ENCODE measurements at places on chromosomes 2 and 18. TPM values are rescaled to one million over a fixed set of nuclear protein-coding genes. Genes with fewer than 3 reads are reported as not detected.

DNA sequence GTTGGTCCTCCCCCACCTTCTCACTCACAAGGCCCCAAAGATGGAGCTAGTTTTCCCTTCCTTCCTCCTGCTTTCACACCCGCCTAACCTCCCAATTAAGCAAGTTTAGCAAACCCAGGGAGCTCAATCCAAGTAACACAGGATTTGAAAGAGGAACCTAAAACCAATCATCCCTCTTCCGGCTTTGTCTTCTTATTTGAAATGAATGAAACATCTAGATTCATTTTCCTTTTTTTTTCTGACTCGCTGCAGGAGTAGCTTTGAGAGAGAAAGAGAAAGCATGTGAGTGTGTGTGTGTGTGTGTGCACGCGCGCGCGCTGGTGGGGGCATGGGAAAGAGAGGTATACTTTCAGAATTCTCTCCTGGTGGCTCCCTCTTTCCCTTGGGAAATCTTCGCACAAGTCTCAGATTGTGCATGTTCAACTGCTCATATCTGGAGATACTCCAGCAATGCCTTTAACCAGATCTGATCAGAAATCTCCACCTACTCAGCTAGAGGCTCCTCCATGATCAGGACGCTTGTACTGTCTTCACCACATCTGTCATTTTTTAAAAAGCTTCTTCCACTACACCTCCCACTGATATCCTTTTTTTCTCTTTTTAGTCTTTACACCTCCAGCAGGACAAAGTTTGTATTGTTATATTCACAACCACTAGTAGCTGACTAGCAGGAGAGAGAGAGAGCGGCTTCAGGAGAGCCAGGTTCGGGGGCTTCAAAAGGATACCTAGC lies 1.7 kb downstream of the SLC8A1 start:
- H3K4me1 ChIP-seq = no peaks in the 10 kb centered on the region
- no peaks in the 10 kb centered on the region for H3K36me3 ChIP-seq
- no peak overlapping the region for H3K27ac ChIP-seq
- no peak overlapping the region for H3K4me3 ChIP-seq
- H3K27me3 ChIP-seq = no peaks in the 10 kb centered on the region
- no peak for DNase-seq

DNA sequence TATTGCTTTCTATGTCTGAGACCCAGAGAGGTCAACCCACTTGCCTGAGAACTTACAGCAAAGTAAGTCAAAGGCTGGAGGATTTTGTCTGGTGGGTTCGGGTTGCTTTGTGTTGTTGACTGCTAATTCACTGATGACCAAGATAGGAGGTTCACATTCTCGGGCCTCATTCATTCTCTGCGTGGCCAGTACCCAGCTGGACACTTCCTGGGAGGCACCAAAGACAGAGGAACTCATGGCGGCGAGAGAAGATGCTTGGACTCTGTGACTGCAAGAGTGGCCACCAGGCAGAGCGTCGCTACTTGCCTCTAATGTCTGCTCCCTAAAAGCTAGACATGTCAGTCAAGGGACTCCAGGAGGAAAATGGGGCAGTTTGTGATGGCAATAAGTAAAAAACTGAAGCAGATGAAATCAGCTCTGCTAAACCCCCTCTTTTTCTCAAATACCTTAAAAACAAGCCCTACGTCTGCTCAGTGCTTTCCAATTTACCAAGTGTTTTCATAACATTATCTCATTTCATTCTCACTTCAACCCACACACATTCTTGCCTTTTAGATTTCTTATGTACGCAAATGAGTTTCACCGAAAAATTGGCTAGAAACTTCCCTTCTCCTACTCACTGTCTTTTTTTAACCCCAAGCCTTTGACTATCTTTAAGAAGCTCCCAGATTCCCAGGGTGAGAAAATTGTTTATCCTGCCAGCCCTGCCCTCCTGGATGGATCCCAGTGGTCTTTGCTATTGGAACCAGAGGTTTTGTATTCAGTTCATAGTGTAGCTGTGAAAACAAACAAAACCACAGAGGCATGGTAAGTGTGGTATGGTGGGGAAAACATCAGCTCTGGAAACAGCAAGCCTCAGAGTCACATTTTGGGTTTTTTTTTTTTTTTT lies 4.9 kb upstream of the LBH start:
- no peaks in the 10 kb centered on the region for H3K27me3 ChIP-seq
- H3K4me3 ChIP-seq = no peak overlapping the region
- H3K27ac ChIP-seq = peak overlapping the region; percentile 64
- no peaks in the 10 kb centered on the region for H3K4me1 ChIP-seq

- no peak overlapping the region for H3K4me3 ChIP-seq
- no peaks in the 10 kb centered on the region for H3K4me1 ChIP-seq
- H3K27me3 ChIP-seq = no peaks in the 10 kb centered on the region
- no peaks in the 10 kb centered on the region for H3K36me3 ChIP-seq
- H3K27ac ChIP-seq = no peak overlapping the region
Measured at GRCh38 chr2:210963386-210963785, 407.0 kb downstream of the CPS1 start.

DNA sequence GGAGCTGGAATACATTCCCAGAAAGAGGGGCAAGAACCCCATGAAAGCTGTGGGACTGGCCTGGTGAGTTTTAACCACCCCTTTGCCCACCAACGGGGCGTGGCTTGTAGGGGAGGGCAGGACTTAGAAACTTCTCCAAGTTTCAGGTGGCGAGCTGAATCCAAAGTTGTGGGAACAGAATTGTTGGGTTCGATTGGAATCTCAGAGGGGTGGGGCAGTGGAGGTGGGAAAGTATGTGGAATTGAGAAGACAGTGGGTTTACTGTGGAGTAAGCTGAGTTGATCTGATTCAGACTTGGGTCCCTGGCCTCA lies 1.1 kb downstream of the PNKD start:
- peak overlapping the region; percentile 71 for H3K27ac ChIP-seq
- peaks cover 24% of the 10 kb centered on the region for H3K4me1 ChIP-seq
- no peaks in the 10 kb centered on the region for H3K27me3 ChIP-seq
- no peak overlapping the region for H3K4me3 ChIP-seq
- DNase-seq = peak; percentile 67

DNA sequence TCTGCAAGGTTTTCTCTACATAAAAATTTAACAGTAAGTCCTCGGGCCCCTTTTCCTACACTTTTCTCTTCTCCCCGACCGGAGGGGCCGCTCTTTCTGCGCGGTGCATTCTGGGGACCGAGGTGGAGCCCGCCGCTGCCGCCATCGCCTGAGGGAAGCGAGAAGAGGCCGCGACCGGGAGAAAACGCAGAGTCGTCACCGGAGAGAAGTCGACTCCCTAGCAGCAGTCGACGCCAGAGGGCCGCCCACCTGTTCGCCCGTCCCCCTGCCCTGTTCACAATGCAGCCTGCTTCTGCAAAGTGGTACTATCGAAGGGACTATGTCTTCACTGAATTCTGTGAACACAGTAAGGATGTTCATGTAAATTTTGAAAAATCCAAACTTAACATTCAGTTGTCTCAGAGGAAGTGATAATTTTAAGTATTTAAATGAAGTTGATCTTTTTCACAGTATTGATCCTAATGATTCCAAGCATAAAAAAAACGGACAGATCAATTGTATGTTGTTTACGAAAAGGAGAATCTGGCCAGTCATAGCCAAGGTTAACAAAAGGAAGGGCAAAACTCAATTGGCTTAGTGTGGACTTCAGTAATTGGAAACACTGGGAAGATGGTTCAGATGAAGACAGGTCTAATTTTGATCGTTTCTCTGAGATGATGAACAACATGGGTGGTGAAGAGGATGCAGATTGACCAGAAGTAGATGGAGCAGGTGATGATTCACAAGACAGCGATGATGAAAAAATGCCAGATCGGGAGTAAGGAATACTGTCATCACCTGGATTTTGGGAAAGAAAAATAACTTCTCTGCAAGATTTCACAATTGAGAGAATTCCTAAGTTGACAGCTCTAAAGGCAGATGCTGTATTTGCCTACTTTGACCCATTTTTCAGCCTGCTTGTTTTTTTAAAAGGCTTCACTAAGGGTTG lies 55.8 kb downstream of the ASXL2 start:
- no peak overlapping the region for H3K27ac ChIP-seq
- no peaks in the 10 kb centered on the region for H3K4me1 ChIP-seq
- DNase-seq = peak; percentile 7
- peak overlapping the region; percentile 16 for H3K4me3 ChIP-seq

DNA sequence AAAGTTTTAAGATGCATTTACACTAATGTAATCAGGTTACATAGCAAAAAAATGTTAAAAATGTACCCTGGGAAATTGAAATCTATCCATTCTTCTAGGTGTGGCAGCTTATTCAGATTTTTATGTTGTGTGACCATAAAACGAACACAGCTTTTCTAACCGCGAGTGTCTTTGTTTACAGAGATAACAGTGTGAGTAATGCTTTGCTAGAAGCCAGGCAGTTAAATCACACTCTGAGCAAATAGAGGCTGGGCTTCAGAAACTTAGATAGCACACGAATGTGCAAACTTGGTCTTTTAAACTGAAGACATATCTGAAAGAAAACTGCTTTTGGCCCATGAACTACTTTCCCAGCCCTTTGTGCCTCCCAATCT lies 116.1 kb downstream of the SPTBN1 start:
- no peak for DNase-seq
- no peaks in the 10 kb centered on the region for H3K27me3 ChIP-seq
- H3K36me3 ChIP-seq = no peaks in the 10 kb centered on the region
- peaks cover 97% of the 10 kb centered on the region for H3K4me1 ChIP-seq
- H3K4me3 ChIP-seq = no peak overlapping the region
- H3K27ac ChIP-seq = peak overlapping the region; percentile 59

- no peaks in the 10 kb centered on the region for H3K36me3 ChIP-seq
- H3K27me3 ChIP-seq = no peaks in the 10 kb centered on the region
- H3K4me3 ChIP-seq = no peak overlapping the region
Measured at GRCh38 chr2:26451700-26452099, 26.2 kb downstream of the OTOF start.

Gene CCL20
- 4.6 TPM for total RNA-seq

Gene NEU4
- total RNA-seq = not detected

- no peaks in the 10 kb centered on the region for H3K27me3 ChIP-seq
- peaks cover 48% of the 10 kb centered on the region for H3K4me1 ChIP-seq
- peak overlapping the region; percentile 44 for H3K27ac ChIP-seq
- H3K36me3 ChIP-seq = no peaks in the 10 kb centered on the region
- no peak for DNase-seq
- no peak overlapping the region for H3K4me3 ChIP-seq
Measured at GRCh38 chr2:54579682-54580620, 123.8 kb downstream of the SPTBN1 start.

Gene CYRIA
- 4.5 TPM for total RNA-seq

- no peak overlapping the region for H3K4me3 ChIP-seq
- no peak for DNase-seq
- H3K36me3 ChIP-seq = no peaks in the 10 kb centered on the region
- no peak overlapping the region for H3K27ac ChIP-seq
- H3K27me3 ChIP-seq = no peaks in the 10 kb centered on the region
- no peaks in the 10 kb centered on the region for H3K4me1 ChIP-seq
Measured at GRCh38 chr2:172833898-172834297, 98.3 kb downstream of the RAPGEF4 start.

Gene RNF152
- 5.1 TPM for total RNA-seq

Gene IKZF2
- total RNA-seq = 3.4 TPM

DNA sequence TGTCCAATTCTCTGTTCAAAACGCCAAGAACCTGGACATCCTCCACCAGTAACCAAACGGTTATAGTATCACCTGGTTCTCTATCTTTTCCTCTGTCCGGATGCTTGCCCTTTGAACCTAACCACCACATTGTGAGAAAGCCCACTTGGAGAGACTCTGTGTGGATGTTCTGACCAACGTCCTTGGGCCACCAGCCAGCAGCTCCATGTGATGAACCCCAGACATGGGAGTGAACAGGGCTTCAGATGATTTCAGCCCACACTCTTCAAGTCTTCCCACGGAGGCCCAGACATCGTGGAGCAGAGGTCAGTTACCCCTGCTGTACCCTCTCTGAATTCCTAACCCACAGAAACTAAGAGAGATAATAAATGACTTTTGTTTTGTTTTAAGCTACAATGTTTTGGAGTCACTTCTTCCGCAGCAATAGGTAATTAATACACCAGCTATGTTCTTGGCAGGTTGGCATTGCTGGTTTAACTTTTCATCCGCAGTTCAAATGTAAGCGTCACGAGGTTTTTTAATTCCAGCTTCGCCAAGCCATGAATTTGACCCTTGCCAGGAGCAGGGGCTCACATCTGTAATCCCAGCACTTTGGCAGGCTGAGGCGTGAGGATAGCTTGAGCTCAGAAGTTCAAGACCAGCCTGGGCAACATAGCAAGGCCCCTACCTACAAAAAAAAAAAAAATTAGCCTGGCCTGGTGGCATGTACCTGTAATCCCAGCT lies 36.1 kb upstream of the ZNF532 start:
- no peaks in the 10 kb centered on the region for H3K4me1 ChIP-seq
- H3K27ac ChIP-seq = no peak overlapping the region
- no peak for DNase-seq
- no peaks in the 10 kb centered on the region for H3K36me3 ChIP-seq

Gene EVA1A
- 16.1 TPM for total RNA-seq

Gene ST6GAL2
- total RNA-seq = 1.0 TPM

DNA sequence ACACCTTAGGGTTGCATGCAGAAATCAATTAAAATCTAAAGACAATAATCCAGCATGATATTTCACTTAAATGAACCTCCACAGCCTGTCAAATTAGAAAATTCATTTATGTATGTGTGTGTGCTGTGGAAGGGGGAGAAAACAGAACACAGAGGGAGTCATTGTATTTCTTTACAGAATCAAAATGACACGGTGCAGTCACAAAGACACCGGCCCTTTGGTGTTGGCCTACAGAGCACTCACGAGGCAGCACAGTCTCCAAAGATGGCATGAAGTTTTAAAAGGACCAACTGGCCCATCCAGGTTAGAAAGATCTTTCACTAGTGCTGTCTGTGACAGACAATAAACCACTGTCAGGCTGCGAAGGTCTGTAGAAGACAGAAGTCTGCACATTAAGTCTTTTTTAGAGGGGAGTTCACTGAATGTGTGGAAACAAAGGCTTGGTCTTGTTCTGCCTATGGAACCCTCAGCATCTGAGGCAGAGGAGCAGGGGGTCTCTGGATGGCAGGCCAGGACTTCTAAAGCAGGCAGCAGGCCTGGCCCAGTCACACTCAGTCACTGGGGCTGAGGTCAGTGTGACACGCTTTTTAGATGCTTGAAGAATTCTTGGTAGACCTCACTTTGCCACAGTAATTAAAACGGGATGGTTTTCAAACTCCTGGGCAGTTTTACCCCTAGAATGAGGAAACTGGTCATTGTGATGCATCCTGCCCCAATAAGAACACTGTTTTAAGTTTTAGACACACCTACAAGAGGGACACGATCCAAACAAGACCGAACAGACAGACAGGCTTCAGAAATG lies 184.9 kb downstream of the AFF3 start:
- H3K27me3 ChIP-seq = no peaks in the 10 kb centered on the region
- H3K27ac ChIP-seq = no peak overlapping the region
- H3K36me3 ChIP-seq = no peaks in the 10 kb centered on the region

Gene RAB6C
- not detected for total RNA-seq

Gene TBC1D8
- 21.3 TPM for total RNA-seq

- H3K4me3 ChIP-seq = peak overlapping the region; percentile 11
- DNase-seq = peak; percentile 81
- no peaks in the 10 kb centered on the region for H3K36me3 ChIP-seq
Measured at GRCh38 chr2:27264753-27265535, 2.1 kb upstream of the SLC30A3 start.

GRCh38 chr2:134582547-134582899 lies 136.3 kb downstream of the TMEM163 start:
- peaks cover 11% of the 10 kb centered on the region for H3K4me1 ChIP-seq
- DNase-seq = no peak
- H3K27me3 ChIP-seq = no peaks in the 10 kb centered on the region
- H3K4me3 ChIP-seq = no peak overlapping the region
- H3K27ac ChIP-seq = no peak overlapping the region
- H3K36me3 ChIP-seq = no peaks in the 10 kb centered on the region

GRCh38 chr18:9684881-9685614 lies 23.1 kb upstream of the RAB31 start:
- H3K27ac ChIP-seq = no peak overlapping the region
- no peak for DNase-seq
- no peaks in the 10 kb centered on the region for H3K4me1 ChIP-seq
- H3K27me3 ChIP-seq = no peaks in the 10 kb centered on the region
- no peak overlapping the region for H3K4me3 ChIP-seq
